ENCODE measurements at places on chromosomes 7 and 10.

GRCh38 chr10:113751181-113751732 is at the start of gene PLEKHS1:
Gene PLEKHS1, plus strand, starts transcription at chr10:113751682. Its CDS starts 3,596 bp downstream, at chr10:113755278.
- no peak for DNase-seq

DNA sequence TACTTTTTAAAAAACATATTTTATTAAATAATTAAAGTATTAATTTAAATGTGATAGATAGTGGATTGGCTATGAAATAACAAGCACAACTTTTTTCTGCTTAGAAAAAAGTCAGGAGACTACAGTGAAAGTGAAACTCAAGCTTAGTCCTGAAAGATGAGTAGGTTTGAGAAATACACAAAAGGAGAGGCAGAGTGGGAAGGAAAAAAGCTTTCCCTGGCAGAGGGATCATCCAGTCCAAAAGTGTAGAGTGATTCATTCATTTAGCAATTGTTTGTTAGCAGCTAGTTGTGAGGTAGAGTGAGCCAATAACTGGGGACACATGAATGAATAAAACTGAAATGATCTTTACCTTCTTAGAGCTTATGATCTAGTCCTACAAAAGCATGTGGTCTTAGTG is 93.5 kb downstream of the FOXP2 start:
- DNase-seq: no peak

- no peak for DNase-seq
Observed at GRCh38 chr10:96401036-96401435, 42.2 kb upstream of the OPALIN start.

DNA sequence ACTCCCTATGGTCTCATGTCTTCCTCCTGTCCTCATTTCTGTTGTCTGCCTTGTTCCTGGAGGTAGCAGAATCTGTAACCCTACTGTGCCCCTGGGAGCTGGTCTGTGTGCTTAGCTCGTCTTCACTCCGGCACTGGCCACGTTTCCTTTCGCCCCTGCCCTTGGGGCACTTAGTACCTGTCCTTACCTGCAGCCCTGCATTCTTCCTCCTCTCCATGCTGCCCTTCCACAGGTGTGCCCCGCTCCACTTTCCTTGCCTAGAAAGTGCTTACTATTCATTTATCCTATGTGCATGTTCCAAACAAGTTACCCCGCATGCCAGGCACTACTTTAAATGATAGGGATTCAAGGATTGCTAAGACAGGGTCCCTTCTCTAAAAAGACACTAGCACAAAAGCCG is 199.9 kb upstream of the ZMIZ1 start:
- DNase-seq: no peak

DNA sequence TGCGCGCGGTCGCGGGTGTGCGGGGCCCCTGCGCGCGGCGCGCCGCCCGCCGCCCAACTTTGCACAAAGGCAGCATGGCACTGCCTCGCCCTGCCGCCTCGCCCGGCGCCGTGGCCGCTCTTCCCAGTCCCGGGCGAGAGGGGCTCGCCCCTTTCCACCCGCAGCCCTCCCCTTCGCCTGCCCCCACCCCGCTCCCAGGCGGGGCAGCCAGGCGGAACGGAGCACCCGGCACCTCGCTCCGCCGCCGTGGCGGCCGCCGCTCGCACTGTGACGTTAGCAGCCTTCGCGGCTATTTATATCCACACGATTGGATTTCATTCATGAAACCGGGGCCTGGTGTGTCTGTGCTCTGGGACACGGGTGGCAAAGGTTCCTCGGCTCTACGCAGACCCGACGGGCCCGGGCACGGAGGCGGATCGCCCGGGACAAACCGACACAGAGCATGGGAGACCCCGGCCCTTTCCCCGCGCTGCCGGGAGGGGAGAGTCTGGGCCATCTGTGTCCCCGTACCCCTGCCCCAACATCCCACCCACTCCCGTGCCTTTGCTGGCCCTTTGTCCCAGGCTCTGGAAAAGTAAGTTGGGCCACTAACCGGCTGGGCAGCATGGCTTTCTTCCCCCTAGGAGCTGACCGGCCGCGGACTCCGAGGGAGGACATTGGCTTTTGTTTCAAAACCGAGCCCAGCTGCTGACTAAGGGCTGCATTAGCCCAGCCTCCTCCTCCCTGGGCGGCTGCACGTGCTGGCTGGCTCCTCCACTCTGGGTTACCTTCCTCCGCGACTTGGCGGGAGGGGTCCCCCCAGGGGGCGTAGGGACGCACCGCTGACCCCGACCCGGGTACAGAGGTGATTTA is at the start of gene RHOBTB1:
RHOBTB1 (minus strand) TSS at position 128 of the 852 bp plus-strand sequence. CDS start 32,643 bp downstream, outside the sequence.
- DNase-seq: no peak

GRCh38 chr7:4683884-4684565 is 1.9 kb downstream of the FOXK1 start:
- no peak for DNase-seq

Data from activated CD8-positive, alpha-beta memory T cell treated with anti-CD3 and anti-CD28 coated beads for 4 hours (primary cell).